ENCODE measurements at places on chromosomes 16 and 17.
A peak's percentile ranks its signal among the peaks of the same experiment; 100 is the strongest.

DNA sequence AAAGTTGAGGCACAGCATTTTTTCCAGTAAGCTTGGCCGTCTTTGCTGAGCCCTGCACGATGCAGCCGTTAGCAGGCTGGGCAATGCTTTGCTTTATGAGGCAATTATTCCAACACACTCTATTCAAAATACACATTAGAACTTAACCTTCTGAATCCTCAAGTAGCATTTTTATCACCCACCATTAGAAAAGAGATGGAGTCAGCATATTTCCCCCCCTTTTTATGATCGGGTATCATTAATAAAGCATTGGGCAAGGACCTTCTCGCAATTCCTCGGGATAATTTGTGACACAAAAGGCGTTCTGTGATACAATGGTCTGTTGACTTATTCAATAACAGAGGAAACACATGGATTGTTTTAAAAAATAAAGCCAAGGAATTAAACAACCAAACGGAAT is 374.5 kb upstream of the RBFOX1 start:
- no peak for DNase-seq

DNA sequence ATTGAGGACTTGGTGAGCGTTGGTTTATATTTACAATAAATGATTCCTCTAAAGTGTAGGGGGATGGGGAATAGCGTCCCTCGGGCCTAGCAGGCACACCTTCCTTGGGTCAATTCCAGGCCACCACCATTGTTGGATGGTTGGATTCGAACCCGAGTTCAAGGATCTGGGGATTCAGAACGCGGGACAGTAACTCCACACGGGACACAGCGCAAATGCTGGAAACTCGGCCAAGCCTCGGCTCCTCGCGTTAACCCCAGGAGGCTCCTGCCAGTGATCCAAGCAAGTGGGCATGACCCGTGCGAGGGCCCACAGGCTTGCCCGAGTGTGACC is 613 bp downstream of the B9D1 start:
- DNase-seq: no peak

DNA sequence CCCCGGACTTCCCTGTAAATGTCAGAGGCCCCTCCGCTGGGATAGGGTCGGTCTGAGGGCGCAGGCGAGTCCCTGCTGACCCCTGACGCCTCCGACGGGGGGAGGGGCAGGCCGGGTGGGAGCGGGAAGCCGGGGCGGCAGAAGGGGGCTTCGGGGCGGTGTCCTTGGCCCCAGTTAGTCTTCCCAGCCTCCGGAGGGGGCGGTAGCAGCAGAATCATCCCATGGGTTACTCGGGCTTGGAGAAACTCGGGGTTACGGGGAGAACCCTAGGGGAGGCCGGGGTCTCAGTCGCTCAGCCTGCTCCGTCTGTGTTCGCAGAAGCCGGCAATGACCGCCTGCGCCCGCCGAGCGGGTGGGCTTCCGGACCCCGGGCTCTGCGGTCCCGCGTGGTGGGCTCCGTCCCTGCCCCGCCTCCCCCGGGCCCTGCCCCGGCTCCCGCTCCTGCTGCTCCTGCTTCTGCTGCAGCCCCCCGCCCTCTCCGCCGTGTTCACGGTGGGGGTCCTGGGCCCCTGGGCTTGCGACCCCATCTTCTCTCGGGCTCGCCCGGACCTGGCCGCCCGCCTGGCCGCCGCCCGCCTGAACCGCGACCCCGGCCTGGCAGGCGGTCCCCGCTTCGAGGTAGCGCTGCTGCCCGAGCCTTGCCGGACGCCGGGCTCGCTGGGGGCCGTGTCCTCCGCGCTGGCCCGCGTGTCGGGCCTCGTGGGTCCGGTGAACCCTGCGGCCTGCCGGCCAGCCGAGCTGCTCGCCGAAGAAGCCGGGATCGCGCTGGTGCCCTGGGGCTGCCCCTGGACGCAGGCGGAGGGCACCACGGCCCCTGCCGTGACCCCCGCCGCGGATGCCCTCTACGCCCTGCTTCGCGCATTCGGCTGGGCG is 542 bp downstream of the GUCY2D start:
- no peak for DNase-seq

DNA sequence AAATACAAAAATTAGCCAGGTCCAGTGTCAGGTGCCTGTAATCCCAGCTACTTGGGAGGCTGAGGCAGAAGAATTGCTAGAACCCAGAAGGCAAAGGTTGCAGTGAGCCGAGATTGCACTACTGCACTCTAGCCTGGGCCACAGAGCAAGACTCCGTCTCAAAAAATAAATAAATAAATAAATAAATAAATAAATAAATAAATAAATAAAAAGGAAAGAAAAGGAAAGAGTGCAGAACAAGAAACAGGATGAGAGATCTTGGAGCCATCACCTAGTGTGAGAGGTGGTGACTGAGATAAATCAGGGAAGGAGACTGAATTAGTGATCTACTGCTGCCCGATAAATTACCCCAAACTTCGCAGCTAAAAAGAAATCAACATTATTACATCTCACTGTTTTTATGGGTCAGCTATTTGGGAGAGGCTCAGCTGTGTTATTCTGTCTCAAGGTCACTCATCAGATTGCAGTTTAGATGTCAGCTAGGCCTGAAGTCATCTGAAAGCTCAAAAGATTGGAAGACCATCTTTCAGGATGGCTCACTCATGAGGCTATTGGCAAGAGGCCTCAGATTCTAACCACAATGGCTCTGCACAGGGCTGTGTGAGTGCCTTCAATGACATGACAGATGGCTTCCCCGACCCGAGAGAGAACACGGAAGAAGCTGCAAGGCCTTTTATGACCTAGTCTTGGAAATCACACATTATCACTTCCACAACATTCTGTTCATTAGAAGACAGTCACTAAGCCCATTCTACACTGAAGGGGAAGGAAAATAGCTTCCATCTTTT is 66.4 kb downstream of the CMC2 start:
- no peak for DNase-seq

GRCh38 chr17:75059369-75060345 is 12.6 kb downstream of the KCTD2 start:
- peak; percentile 61 for DNase-seq

GRCh38 chr17:56744721-56745120 is 89.0 kb downstream of the C17orf67 start:
- no peak for DNase-seq

DNA sequence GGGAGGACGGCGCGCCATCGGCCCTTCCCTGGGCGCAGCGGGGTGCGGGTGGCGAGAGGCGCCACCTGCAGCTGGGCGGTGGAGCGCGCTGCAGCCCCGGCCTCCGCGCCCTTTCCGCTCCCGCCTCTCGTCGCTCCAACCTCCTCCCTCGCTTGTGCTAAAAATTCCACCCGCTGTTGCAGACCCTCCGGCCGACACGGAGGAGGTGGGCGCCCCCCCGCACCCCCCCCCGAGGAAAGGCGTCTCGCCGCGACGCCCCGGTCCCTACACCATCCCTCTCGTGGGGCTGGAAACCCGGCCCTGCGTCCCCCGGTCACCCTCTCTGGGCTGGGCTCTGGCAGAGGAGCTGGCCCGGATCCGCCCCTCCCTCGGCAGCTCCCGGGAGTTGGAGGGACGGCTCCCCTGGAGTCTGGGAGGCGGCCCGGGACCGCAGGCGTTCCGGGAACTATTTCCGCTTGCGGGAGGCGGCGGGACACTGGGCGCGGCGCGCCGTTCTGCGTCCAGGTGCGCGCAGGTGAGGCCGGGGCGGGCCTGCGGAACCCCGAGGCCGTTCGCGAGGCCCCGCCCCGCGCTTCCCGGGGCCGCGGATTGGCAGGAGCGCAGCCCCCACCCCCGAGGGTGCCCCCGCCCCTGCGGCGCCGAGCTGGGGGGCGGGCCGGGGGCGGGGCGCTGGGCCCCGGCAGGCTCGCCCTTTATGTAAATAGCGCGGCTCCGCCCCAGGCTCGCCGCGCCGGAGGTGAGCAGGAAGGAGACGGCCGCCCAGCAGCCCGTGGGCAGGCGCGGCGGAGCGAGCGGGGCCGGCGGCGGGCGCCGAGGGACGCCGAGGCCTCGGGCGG is at the start of gene LLGL2:
Gene LLGL2, plus strand, starts transcription at position 728 of the 836 bp plus-strand sequence. CDS start 17,730 bp downstream, outside the sequence.
- DNase-seq: peak; percentile 43

DNA sequence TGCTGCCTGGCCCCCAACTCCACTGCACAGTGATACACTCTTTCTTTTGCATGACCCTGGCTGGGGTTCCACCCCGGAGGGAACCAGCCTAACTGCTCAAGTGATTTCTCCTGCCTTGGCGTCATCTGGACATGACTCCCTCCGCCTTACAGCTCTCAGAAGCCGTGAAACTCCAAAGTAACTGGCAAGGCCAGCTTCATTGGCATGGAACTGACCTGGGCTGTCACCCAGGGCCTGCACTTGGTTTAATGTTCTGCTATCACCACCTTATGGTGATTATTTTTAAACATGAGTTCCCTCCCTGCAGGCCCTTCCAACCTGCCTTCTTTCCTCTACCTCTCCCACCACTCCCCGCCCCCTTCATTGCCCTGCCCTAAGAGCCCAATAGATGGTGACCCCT is 139.7 kb upstream of the CDH5 start:
- no peak for DNase-seq

DNA sequence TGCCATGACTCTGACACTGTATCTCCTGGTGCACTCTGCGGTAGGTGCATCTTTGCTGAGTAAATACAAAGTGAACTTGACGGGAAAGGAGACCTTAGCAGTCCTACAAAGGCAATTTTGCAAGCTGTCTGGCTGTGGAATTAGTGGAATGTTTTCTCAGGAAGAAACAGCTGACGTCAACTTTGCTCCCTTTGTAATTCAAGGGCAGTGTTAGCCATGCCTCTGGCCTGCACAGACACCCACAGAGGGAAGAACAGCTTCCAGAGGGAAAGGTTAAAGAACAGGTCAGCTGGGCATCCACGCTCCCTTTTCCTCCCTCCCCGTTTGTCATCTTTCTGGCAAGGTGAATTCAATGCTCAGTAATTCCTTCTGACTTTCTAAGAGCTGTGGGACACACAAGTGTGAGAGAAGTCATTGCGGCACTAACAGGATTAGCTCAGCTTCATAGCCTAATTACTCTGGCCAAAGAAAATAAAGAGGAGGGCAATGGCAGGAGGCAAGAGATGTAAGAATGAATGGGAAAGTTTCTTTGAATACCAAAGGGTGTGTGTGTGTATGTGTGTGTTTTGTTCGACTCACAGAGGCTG is 476.9 kb upstream of the GOT2 start:
- DNase-seq: peak; percentile 80

- DNase-seq: no peak
Observed at GRCh38 chr16:1655909-1656807, 21.9 kb upstream of the JPT2 start.

GRCh38 chr17:76027159-76027839 is at the start of gene EVPL:
TSS of gene EVPL (minus strand) at chr17:76027306. CDS start at chr17:76027198, 108 bp downstream.
- peak; percentile 53 for DNase-seq

GRCh38 chr17:10061111-10061845 is 137.1 kb downstream of the GAS7 start:
- DNase-seq: no peak

DNA sequence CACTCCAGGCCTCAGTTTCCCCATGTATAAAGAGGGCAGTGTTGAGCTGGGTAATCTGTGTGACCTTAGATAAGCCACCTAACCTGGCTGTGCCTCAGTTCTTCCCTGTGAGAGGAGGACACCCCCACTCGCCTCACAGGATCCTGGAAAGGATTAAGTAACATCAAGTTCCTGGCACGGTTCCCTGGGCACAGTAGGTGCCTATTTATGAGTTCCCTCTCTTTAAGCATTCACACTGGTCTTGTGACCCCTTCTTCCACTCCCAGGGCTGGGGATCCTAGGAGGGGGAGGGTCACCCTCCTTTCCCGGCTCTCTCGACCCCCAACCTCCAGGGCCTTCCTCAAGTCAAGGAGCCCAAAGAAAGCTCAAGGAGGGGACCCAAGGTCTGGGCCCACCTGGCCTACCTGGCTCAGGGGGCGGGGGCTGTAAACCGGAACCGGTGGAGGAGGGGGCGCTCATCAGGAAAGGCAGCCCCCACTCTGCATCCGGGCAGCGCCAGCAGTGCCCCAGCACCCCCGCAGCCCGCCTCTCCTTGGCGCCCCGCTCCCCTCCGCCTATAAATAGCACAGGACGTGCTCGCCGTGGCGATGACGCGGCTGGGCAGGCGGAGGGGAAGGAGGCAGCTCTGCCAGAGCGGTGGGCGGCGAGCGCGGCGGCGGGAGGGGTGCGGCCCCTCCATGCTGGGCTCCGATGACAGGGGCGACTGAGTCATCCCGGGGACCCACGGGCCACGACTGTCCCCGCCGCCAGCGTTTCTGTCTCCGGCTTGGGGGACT is 9.4 kb downstream of the RPL19 start:
- peak; percentile 49 for DNase-seq

DNA sequence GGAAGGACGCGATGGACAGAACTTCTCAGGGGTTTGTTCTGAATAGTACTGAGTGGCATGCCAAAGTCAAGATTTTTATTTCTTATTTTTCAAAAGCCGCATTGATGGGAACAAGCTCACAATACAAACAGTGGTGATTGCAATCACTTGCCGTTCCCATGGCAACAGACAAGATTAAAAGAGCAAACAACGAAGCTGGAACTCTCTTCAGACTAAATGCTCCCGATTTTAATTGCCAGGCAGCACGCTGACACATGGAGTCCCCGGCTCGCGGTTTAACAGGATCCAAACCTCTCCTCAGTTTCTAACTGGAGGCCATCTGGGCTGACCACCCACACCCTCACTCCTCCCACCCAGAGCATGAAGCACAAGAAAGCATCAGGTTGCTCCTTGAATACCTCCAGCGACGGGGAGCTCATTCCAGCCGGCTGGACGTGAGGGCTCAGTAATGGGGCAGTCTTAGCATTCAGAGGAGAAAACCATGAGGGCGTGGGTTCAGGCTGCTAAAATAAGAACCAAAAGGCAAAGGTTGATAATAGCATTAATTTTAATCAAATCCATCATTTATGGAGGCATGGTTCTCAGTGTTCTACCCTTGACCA is 41.5 kb downstream of the AIPL1 start:
- DNase-seq: no peak

GRCh38 chr17:29546085-29546484 is 20.8 kb downstream of the ABHD15 start:
- DNase-seq: peak; percentile 64

All from renal cortical epithelial cell (primary cell).